ENCODE measurements at places on chromosomes 11 and 22.
A peak's percentile ranks its signal among the peaks of the same experiment; 100 is the strongest.

DNA sequence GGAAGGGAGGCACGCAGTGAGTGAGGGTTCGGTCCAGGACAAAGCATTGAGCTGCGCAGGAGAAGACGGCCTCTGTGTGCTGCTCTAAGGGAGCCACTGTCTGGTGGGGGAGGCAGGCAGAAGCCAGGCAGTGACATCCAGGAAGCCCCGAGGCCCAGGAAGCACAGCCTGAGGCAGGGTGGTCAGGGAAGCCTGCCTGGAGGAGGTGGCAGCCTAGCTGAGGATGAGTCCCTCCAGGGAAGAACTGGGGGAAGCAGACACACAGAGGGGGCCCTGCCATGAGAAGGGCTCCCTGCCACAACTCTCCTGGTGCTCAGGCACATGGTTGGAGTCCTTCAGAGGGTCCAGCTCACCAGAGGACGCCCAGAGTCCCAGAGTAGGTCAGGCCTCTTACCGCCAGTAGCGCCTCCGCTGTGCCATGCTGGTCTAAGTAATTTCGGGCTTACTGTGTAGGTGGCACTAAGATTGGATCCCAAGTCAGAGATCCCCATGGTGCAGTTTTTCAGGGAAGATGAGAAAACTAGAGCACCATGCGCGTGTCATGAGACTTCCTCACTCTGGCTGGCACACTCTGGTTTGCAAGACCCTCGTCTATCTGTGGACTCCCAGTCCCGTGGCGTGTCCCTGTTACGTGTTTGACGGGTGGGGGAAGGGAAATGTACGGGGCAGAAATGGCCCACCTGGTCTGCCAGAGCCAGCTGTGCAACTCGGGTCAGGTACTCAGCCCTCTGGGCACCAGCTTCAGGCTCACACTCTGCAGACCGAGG, 887.2 kb downstream of the BRD1 start:
- DNase-seq, result no peak

DNA sequence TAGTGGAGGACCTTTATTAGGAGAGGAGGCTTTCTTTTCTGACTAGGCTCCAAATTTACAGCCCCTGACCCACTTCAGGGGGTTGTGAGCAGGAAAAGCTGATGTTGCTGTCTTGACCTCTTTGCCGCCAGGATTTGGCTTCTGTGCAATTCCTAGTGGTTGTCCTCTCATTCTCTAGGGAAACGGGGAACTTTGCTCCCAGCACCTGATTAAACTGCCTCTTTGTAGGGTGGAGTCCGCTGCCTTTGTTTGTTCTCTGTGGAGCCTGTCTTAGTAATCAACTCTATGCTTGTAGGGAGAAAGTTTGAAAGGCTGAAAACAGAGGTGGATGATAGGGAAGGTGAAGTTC, 16.3 kb downstream of the CTNND1 start:
- no peak for DNase-seq

- DNase-seq, result no peak
Observed at GRCh38 chr11:10550503-10551289, 9.7 kb upstream of the RNF141 start.

GRCh38 chr11:2913019-2913431, 16.2 kb downstream of the PHLDA2 start:
- no peak for DNase-seq

DNA sequence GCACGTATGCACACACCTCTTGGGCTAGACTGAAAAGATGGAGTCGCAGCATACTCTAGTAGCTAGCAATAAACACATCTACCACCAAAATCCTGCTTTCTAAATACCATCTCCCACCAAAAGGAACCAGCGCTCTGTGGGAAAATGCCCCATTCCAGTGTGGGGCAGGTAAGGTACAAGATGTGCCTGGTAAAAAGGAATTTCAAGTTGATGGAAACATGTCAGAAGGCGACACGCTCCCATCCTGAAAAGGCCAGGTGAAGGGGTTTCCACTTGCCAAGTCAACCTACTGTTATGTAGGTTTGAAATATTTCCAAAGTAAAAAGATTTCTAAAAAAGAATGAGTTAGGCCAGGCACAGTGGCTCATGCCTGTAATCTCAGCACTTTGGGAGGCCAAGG, 8.8 kb downstream of the DGCR2 start:
- no peak for DNase-seq

DNA sequence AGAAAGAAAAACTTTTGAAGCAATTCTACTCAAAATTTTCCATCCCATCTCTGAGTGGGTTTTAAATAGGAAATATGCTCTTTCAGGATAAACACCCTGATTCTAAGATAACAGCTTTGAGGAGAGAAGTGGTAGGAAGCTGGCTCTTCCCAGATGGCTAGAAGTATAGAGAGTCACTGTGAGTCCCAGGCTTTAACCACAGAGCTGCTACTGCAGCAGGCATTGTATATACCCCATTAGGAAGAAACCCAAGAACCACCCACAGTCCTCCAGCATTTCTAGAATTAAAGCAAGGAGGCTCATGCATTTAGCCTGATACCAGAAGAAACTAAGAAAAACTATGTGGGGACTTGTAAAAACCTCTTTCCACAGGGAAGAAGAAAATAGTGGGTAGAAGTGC, 1405.6 kb upstream of the TENM4 start:
- DNase-seq, result no peak

DNA sequence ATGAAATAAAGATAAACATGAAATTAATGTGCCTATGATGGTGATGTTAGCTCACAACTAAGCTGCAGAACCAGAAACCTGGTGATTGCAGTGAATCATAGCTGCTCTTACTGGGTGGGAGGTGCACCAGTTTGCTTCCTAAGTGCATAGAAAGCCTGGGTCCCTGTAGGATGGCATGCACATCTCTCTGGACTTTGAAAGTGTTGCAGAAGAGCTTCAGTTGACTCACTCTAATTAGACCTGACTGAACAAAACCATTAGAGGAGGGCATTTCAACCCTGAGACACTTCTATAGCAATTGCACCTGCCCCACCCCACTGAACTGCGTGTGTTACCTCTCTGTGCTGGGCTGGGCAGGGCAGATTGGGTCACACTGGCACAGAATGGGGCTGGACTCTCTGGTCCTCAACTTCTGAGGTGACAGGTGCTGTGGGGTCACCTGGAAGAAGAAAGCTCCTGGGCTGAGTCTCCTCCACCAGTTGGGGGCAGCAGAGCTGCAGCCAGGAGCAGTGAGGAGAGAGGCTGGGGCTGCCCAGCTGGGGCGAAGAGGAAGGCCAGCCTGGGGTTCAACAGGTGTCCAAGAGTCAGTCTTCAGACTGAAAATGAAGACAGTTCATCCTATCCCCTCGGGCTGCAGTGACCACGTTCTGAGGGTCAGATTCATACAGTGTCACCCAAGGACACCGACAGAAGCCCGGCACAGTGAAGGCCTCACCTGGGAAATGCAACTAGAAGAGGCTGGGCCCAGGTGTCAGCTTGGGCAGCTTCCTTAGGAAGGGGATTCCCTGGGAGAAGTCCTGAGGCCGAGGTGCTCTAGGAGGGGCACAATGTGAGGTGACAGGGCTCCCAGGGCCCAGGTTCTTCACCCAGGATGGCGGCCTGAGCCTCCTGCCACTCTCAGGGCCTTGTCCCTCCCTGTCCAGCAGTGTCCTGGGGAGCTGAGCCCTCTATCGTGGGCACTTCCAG, 58.1 kb downstream of the GGTLC2 start:
- DNase-seq, result no peak

- DNase-seq, result no peak
Observed at GRCh38 chr22:29798318-29798717, 31.1 kb downstream of the UQCR10 start.

GRCh38 chr11:10878408-10879214, 20.8 kb upstream of the ZBED5 start:
- peak; percentile 11 for DNase-seq

GRCh38 chr11:64998141-64998540, 1.4 kb upstream of the BATF2 start:
- DNase-seq, result no peak

- DNase-seq, result no peak
Observed at GRCh38 chr11:21456186-21456585, 736.7 kb upstream of the ANO5 start.

GRCh38 chr22:25057013-25057881, 104.7 kb downstream of the KIAA1671 start:
- no peak for DNase-seq

- no peak for DNase-seq
Observed at GRCh38 chr11:30016588-30017363, at the start of gene KCNA4. Gene KCNA4 (minus strand): TSS chr11:30017030. CDS start chr11:30012678, 4,352 bp downstream.

- DNase-seq, result no peak
Observed at GRCh38 chr11:111923951-111924350, 5.2 kb downstream of the C11orf52 start.

GRCh38 chr22:47549741-47550340, 787.4 kb downstream of the TBC1D22A start:
- no peak for DNase-seq

- no peak for DNase-seq
Observed at GRCh38 chr11:118343981-118344515, at the start of gene CD3G. Gene CD3G (plus strand): TSS chr11:118344344. CDS start chr11:118344424, 80 bp downstream.

DNA sequence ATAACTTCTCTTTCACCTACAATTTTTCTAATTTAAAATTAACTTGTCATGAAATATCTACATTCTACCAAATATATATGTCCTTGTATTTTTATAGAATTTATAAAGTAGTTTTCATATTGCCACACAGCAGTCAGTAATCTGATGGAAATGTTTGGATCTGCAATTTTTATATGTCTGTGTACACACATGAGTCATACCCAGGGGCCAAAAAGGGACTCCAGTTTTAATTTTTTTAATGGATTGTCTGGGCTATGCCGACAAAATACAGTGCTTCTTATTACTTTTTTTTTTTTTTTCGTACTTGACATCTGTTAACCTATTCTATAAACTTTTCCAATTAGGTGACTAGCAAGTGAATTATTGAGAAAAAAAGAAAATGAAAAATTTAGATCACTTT, 6.3 kb downstream of the GUCY1A2 start:
- DNase-seq, result no peak

DNA sequence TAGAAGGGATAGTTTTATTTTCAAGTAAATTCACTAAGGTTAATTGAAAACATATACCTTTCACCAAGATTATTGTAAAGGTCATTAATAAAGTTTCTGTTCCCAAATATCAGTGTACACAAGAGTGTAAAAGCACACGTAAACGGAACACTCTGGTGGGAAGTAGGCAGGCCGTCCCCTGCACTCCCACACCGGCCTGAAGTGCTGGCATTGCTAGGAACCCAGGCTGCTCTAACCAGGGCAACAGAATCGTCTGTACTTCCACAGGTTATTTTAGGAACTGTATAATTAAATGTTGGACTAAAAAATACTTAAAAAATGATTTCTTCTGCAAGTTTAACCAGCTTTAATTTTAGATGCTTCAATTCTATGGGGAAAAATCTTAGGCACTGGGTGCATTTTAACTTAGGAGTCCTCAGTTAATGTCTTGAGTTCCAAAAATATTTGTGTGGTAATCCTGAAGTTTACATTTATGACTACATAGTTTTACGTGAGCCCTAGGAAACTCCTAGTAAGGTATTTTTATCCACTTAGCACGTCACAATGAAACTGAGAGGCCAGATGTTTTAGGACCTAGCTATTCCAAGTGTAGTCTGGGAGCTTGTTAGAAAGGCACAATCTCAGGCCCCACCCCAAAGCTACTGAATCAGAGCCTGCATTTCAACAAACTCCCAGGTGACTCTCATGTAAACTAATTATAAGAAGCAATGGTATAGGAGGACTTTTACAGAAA, 31.2 kb downstream of the KMT5B start:
- DNase-seq, result no peak

DNA sequence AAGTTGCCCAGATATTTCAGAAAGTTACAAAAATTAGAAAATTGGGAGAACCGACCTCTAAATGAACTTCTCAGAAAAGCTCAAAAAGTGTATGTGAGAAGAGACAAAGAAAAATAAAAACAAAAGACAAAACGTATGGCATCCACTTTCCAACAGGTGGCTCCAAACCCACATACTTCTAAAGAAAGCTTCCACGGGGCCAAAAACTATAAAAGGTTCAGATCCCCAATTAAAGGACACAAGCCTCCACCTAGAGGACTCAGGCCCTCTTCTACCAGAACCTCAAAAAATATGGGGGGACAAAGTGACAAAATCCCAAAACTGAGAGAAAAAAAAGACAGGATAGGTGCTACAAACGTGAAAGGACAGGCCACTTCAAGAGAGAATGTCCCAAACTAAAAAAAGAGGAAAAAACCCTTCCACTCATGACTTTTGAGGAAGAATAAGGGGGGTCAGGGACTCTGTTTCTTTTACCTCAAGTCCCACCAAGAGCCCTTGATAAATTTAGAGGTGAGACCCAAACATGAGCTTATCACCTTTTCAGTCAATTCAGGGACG, 8.8 kb downstream of the SCGB2A1 start:
- peak; percentile 23 for DNase-seq

DNA sequence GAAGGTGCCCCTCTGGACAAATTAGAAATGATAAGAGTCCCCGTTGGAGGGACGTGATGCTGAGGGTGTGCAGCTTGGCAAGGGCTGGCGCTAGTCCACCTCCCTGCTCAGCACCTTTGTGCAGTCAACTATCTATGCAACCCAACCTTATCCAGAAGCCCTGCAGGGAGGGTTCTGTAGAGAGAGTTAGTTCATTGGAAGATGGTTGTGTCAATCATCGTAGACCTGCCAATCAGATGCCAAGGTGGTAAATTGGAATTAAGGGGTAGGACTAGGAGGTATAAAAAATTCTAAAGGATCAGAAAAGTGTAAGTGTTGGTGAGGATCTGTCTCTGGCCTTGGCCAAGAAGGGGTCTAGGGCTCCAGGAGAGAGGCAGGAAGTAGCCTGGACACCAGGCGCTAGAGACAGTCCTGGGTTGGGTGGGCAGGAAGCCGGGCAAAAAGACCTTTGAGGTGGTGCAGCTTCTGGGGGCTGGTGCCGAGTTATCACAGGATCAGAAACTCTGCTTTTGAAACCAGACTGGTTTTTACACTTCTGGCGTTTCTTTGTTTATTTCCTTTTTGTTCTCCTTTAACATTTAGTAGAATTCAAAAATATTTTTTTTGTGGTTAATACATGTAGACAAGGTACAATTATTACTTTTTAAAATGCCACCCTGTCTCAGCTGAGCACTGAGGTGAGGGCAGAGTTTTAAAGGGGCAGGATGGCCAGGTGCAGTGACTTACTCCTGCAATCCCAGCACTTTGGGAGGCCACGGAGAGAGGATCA, 1.6 kb downstream of the C1QTNF6 start:
- no peak for DNase-seq

DNA sequence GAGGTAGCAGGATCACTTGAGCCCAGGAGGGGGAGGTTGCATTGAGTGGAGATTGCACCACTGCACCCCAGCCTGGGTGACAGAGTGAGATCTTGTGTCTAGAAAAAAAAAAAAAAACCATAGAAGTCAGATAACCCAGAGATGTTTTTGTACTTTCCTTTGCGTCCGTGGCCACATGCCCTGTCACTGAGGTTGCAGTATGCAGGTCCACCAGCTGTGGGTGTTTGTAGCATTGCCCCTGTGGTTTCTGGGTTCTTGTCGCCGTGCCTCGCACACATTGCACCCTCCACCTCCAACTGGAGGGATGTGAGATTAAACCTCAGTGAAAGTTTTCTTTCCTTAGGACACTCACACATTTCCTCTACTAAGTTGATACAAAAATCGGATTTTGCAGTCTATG, 70.3 kb downstream of the TNRC6B start:
- no peak for DNase-seq
